ENCODE measurements at places on chromosomes 4 and X. TPM values are rescaled to one million over a fixed set of nuclear protein-coding genes. Genes with fewer than 3 reads are reported as not detected.

GRCh38 chr4:113880240-113881028 is 99.0 kb downstream of the ARSJ start:
- no peak for DNase-seq

F9 gene
- not detected for total RNA-seq

HTR2C gene
- total RNA-seq = not detected

DNA sequence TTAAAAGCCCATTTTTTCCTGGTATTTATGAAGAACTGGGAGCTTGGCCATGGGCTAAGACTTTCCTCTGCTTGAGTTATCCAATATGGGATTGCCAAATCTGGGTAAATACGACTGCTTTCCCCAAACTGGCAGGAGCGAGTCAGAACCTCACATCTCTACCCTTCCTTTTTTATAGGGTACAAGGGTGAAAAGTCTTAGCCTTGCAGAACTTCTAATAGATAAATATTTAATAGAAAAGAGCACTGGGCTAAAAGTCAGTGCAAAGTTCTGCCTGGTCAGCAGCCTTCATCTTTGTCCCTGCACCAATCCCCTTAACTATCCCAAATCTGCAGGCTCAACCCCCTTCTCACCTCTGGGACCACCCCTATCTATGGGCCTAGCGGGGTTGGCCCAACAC is 61.6 kb upstream of the ACSL1 start:
- DNase-seq = no peak

ATP8A1 gene
- not detected for total RNA-seq

DNA sequence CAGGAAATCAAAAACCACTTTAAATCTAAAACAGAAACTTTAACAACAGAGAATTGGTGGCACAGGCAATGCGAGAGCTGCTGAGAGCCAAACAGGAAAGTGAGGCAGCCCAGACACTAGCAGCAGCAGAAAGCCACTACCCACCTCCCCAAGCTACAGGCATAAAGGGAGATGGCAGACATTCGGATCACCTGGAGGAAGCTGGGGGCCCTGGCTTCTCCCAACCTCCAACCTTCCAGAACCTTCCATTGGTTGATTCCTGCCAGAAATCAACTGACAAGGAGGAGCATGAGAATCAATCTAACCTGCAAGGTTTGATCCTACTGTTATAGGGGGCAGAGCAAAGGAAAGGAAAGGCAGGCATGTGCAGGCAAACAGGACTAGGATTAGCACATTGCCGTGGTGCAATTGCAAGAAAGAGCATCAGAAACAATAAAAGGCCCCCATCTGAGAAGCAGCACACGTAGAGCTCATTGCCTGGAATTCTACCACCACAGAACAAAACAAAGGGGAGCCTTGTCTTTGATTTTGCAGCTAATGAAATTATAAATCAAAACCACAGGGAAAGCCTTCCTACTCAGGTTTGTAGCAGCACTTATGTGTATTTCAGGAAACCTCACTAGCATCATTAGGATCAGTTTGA is 427.3 kb upstream of the RASGEF1B start:
- DNase-seq = no peak
